SK-MEL-5 (cell line): ENCODE measurements at places on chromosomes 4 and X.
A peak's percentile ranks its signal among the peaks of the same experiment; 100 is the strongest.

DNA sequence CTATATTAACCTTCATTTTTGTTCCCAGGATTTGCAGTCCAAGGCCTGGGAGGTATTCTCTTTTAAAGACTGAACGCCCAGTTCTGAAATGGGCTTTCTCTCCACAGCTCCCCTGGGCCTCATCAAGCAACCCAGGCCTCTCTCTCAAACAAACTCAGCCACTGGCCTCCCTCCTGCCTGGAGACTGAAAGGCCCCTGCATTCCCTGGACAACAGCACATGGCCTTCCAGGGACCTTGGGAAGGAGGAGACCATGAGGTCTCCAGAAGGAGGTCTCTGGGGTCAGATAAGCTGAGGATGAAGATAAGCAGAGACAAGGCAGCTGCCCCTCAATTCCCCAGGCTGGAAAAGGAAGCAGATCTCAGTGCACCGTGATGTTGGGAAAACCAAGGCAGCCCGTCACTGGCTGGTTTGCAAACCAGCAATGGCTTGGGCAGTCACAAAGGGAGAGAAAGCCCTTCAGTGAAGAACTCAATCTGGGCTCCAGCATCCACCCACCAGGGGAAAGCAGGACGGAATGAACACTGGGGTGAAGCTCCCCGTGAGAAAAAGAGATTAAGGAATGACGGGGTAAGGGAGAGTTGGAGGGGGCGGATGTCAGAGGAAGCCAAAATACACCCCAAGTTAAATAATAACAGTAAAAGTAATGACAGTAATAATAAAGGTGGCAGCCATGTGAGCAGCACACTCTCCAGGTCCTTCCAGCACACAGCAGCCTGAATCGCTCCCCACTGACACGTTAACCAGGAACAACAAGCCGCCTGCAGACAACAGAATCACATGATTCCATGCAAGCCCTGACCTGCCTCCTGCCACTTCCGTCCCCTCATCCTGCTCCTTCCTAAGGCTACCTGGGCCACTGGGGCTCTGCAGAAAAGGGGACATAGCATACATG is 22.3 kb downstream of the AMOT start:
- DNase-seq = no peak

- DNase-seq = peak; percentile 72
Observed at GRCh38 chrX:50204364-50204899, at the start of gene CCNB3. CCNB3 (plus strand) TSS chrX:50204765; CDS start chrX:50285164, 80,399 bp downstream.

- no peak for DNase-seq
Observed at GRCh38 chrX:37824491-37825214, 22.7 kb downstream of the DYNLT3 start.

DNA sequence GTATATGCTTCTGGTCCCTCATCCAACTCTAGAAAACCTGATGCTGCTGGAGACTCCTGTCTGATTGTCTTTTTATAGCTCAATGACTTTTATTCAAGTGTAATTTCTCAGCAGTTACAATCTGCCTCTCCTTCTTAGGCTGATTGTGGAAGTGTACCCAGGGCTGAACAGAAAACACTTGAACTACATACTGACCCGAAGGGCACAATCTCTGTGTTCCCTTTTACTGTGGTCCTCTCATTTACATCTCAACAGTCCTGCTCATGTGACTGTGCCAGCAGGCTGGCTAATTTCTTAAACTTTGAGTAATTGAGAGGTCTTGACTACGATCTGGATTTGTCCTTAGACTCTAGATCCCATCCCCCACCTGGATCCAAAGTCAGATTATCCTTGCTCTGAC is 863.4 kb downstream of the PDHA2 start:
- no peak for DNase-seq

DNA sequence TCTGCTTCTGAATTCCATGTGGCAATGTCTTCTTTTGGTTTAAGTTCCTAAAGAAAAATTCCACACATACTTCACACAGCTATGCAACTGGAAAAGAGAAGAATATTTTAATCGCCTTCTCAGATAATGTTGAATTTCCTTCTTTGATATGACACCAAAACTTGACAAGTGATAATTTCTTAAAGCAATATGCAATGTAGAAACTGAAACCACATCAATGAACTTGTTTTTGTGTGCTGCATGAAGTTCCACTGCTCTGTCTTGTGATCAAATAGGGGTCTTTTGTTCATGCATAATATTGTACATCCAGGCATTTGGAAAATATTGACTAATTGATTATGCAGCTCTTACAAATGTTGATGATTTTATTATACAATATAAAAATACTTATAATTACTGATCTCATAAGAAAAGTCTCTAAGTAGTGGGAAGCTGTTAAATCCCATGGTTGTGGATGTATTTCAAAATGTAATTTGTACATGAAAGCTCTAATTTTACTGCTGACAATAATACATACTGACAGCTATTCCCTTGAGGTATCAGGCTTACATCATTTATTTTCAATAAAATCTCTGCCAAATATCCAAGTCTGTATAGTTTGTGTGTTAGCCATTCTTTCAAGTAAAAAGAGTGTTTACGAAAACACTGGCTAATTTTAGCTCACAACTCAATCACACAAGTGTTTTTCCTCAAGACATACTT is 56.5 kb downstream of the AGA start:
- DNase-seq = peak; percentile 14

- peak; percentile 15 for DNase-seq
Observed at GRCh38 chr4:105061136-105061696, 85.5 kb upstream of the TET2 start.

DNA sequence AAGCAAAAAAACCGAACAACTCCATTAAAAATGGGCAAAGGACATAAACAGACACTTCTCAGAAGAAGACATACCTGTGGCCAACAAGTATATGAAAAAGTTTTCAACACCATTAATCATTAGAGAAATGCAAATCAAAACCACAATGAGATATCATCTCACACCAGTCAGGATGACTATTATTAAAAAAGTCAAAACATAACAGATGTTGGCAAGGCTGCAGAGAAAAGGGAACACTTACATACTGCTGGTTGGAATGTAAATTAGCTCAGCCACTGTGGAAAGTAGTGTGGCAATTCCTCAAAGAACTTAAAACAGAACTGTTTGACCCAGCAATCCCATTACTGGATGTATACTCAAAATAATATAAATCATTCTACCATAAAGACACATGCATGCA is 436.3 kb downstream of the KLHL13 start:
- no peak for DNase-seq
